Activated T-helper 1 cell treated with anti-CD3 and anti-CD28 coated beads, Interleukin-2, amount 50 U/mL, for 16 hours (primary cell): ENCODE measurements at places on chromosomes 5 and 9.

DNA sequence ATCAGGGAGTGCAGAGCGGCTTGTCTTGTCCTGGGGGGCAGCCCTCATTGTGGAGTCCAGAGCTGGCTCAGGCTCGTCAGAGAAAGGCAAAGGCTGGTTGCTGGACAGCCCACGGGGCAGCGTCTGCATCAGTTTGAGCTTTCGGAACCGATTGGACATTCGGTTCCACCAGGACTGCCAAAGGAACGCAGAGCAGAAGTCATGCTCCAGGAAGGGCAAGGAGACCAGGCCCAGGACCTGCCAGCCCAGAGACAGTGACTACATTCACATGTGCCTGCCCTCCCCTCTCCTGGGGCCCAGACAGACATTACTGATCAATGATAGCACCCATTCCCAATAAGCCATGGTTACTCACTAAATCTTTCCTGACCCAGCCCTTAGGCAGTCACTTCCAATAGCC, 18.1 kb downstream of the ANKS6 start:
- DNase-seq: no peak

DNA sequence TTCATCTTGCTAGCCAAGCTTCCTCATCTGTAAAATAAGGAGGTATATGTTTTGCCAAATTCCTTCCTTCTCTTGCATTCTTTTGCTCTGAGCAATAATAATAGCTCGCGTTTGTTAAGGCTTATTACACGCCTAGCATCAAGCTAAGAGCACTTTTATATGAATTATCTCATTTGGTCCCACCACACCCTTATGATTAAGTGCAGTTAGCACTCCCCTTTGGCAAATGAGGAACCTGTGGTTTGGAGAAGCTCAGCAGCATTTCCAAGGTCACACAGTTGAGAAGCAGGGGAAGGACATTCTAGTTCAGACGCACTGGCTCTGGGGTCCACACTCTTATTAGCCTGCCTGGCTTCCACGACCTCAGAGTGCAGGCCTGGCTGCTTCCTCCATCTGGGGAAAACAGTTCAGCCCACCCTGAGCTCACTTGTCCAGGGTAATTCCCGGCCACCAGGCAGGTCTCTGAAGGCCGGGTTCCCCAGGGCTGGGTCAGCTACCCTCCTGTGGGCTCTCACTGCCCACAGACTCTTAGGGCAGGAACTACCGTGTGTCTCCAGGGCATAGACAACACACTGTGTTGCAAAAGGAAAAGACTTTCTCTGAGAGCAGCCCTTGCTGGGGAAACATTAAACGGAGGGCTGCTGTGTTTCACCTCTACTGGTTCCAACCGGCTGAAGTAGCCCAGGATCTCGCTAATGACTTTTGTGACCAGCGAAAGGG, 9.9 kb upstream of the FBP1 start:
- DNase-seq: no peak

DNA sequence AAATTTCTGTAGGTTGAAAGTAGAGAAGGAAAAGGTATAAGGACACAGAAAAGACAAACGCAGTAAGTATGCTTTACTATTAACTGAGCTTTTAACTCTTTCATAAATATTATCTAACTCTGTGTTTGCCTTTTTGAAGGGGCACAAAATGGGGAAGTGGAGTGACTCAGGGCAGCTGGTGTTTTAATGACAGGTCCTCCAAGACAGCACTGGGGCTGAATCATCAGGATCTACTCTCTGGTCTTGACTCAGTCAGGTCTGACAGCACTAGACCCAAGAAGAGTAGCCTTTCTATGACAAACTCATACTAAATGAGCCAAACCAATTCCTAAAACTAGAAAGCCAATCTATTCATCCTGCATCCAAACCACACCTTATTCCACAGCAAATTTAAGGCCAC, 102.2 kb downstream of the APTX start:
- DNase-seq: no peak

DNA sequence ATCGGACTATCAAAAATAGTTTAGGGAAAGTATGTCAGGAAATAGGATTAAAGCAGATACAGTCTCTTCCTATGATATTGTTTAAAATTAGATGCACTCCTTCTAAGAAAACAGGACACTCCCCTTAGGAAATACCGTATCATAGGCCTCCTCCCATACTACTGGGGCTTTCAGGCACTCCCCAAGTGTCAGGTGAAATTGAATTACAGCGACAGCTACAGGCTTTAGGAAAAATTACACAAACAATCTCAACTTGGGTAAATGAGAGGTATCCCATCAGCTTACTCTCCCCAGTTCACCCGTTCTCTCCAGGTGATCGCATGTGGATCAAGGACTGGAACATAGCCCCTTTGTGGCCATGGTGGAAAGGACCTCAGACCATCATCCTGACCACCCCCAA, 110.4 kb upstream of the EPB41L4A start:
- DNase-seq: no peak

GRCh38 chr5:16586556-16586955, 30.2 kb downstream of the RETREG1 start:
- no peak for DNase-seq

DNA sequence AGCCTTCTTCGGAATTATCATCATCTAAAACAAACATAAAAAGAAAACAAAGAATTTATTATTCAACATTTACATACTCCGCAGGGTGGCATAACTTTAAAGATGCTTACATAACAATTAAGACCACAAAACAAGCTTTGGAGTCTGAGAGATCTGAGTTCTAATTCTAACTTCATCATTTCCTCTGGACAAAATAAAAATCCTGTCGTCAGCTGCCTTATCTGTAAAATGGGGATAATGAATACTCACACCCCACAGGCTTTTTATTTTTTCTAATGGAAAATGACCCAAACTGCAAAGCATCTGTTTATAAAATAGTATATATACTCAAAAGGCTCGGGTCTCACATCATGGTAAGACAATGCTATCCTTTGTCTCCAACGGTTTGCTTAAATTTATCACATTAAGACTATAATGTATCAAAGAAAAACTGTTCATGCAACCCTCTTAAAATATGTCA, 4.3 kb downstream of the ARRDC3 start:
- no peak for DNase-seq

- no peak for DNase-seq
These were observed 163.6 kb downstream of the MEF2C start for GRCh38 chr5:88719434-88719833.

- no peak for DNase-seq
These were observed 160.9 kb downstream of the FOCAD start for GRCh38 chr9:20844916-20845315.

DNA sequence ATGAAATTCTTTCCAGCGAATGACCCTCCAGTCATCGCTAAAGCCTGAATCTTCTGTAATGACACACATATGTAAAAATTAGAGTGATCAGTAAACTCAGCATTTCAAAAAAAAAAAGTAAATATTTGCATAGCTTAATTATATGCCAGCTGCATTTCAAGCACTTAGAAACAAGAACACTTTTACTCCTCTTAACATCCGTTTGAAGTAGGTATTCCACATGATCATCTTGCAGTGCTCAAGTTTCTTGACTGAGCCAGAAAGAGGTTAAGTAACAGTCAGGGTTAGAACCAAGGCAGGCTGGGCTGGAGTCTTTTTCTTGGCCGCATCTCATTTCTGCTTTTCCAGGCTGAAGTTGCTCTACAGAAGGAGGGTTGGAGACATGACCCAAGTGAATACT, 27.6 kb downstream of the EGFLAM start:
- no peak for DNase-seq

DNA sequence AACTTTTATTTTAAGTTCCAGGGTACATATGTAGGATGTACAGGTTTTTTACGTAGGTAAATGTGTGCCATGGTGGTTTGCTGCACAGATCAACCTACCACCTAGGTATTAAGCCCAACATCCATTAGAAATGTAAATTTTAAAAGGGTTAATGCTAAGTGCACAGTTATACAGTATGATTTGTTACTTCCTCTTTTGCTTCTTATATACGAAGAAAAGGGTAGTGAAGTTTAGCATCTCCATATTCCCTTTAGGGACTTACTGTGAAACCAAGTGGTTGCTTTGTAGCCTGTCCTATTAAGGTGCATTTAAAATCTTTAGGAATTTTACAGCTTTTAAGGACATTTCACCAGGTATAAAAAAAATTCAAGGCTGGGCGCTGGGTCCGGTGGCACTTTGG, 46.4 kb downstream of the RBM27 start:
- no peak for DNase-seq

- DNase-seq: no peak
These were observed 225.8 kb downstream of the ADAMTSL1 start for GRCh38 chr9:18699764-18700163.

DNA sequence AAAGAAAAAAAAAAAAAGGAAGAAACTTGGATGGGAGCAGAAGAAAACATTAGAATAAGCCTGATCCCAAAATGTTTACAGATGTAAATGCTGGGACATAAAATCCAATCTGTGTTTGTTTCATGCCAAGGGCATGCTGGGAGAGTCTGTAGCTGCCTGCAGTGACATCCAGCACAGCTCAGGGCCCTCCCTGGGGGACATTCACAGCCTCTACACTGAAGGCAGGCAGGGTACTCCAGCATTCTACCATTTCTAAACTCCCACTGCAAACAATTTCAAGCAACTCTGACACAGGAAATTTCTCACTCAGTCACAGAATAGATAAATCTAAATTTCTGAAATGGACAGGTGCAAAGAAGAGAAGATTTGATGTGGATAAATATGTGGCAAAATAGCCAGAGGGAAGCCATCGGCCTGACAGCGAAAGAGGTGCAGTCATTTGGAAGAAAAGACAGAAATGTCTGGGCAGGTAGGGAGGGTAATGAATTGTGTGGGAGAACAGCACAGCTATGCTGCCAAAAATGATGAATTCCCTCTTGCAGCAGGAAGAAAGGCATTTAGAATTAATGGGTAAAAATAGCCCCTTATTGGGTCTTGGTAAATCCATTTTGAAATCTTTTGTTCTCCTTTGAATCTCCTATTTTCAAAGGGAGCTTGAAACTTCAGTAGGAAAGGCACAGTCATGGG, 199.4 kb downstream of the MED10 start:
- DNase-seq: no peak

DNA sequence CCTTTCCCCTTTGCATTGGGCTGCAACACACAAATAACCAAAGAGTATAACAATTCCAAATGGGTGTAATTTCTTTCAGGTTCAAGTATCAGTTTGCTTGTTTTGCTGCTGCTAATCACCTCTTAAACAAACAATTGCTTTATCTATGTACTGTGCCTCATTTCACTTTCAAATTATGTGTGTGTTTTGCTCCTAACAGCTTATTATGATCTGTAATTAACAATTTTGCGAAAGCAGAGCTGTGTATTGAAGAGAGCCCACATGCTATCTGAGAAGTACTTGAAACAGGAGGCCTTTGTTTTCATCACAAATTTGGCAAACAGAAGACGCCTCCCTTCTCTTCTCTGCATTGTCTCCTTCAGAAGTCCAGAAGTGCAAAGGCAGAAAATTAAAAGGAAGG, 312.0 kb downstream of the TLE1 start:
- DNase-seq: no peak

GRCh38 chr5:176747670-176748072, 62.7 kb upstream of the UNC5A start:
- no peak for DNase-seq

DNA sequence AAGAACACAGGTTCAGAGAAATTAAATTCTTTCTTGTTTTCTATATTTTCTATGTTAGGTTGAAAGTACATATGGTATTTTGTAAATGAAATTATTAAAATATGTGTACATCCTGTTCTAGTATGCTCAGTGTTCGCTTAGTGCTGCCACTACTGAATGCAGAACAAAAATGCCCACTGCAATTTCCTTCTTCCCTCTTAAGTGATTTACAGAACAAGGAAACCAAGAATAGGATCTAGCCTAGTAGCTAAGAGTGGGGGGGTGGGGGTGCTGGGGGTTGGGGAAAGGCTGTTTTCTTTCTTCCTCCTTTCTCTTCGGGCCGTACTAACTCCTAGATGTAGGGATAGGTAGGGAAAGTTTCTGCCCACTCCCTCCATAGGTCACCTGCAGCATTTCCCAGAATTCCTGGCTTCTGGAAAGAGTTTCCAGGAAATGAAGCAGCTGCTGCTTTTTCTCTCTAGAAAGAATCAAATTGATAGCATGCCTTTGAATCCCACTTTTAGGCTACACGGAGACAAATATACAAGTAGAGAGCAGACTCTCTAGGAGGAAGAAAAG, 15.7 kb downstream of the SPATA9 start:
- DNase-seq: no peak

DNA sequence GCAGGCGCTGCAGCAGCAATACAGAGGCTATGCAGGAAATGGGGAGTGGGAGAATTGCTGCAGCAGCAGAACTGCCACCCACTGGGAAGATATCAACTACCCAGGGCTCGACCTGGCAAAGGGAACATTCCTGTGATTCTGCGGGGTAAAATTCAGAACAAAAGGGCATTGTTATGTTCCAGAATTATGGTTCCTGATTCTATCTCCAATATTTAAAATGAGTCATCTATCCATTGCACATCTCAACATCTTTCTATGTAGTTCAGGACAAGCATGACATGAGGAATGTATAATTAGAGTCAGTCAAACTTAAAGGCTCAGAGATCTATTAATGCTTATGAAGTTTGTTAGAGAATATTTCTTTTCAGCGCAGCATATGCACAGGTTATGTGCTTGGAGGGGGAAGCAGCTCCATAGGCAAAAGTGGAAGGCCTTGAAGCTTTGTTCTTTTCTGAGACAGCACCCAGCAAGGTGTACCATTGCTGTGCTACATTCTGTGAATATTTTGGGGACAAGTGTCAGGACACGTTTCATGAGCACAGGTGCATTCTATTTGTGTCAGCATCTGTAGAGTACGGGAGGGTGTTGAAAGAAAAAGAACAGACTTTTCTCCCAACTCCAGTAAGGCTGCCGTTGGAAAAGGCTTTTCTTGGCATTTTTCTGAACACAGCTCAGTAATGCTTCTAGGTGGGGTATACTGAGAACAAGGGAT, 395.6 kb upstream of the MPDZ start:
- no peak for DNase-seq

- no peak for DNase-seq
These were observed 342.0 kb downstream of the NDUFS4 start for GRCh38 chr5:53902296-53902907.

GRCh38 chr5:56457887-56458812, 225.0 kb upstream of the ANKRD55 start:
- DNase-seq: no peak

- no peak for DNase-seq
These were observed 56.4 kb downstream of the PFDN1 start for GRCh38 chr5:140246378-140247122.

GRCh38 chr9:136324501-136325300, 2.6 kb upstream of the GPSM1 start:
- DNase-seq: no peak

DNA sequence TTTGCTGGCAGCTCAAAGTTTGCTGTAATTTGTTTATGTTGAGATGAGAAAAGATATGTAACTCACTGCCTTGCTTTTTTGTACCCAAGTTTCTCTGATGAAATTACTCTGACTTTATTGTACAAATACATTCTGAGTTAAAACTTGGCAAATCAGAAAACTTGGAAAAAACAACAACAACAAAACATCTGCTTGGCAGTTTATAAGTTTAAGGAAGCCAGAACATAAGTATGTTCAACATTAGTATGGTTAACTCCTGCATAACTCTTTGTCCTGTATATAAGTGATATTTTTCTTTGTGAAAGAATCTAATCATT, 233.1 kb downstream of the MAST4 start:
- no peak for DNase-seq
